ENCODE measurements at places on chromosomes 5 and 9.

DNA sequence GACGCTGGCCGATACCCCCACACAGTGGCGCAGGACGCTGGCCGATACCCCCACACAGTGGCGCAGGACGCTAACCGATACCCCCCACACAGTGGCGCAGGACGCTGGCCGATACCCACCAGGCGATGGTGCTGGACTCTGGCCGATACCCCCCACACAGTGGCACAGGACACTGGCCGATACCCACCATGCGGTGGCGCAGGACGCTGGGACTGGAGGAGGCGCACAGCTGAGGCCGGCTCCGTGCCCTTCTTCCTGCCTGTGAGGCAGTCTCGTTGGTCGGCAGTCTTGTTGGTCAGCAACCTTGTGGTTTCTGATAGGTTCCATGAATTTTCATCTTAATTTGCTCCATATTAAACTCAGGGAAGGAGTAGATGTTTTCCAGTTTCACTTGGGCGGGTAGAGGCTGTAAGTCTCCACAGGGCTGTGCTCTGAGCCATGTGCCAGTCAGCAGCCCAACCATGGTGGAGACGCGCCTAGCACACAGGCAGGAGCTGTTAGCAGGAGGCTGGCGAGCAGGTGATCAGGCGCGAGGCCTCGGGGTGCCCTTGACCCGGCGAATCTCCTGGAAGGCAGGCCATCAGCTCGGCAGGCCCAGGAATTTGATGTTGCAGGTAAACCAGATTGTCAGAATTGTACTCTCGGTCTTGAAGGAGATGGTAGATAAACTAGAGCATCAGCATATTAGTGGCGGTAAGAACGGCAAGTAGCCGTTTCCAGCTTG, 75.6 kb downstream of the EHMT1 start:
- no peak for DNase-seq

- DNase-seq: no peak
These were observed 464.7 kb downstream of the ZSWIM6 start for GRCh38 chr5:61796773-61797172.

GRCh38 chr5:60789551-60789950, 54.5 kb downstream of the ELOVL7 start:
- DNase-seq: no peak

GRCh38 chr5:10374046-10375022, 20.8 kb downstream of the MARCHF6 start:
- DNase-seq: no peak

- no peak for DNase-seq
These were observed 31.0 kb downstream of the AFAP1L1 start for GRCh38 chr5:149302641-149303040.

DNA sequence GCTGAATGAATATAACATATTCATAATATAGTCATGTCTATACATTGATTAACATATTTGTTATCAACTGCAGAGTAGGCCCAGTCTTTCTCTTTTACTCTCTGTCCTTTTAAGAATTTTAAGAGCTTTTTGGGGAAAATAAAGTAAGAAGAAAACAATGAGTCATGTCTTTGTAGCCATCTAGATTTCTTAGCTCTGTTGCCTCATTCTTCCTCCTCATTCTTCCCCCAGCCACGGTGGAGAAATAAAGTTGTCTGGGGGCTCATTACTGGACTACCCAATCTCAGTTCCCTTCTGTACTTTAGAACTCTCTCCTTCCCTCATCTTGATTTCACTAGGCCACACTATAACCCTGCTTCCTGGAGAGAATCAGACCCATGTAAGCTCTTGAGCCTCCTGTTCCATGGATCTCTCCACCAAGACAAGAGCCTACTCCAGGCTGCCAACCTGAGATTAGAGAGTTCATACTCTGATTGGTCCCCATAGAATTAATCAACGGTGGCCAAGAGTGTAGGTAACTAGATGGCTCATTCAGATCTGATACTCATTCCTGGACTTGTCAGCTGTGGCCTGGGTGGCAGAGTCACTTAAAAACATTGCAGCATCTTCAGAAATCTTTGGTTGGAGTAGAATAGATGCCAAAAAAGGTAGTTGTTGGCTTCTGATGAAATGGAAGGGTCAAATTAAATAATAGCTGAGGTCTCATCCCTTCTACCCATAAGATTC, 44.2 kb downstream of the ITGA1 start:
- DNase-seq: no peak

- DNase-seq: no peak
These were observed 19.7 kb downstream of the MEGF9 start for GRCh38 chr9:120694559-120694958.

GRCh38 chr9:71758785-71759184, 9.5 kb downstream of the CEMIP2 start:
- DNase-seq: no peak

DNA sequence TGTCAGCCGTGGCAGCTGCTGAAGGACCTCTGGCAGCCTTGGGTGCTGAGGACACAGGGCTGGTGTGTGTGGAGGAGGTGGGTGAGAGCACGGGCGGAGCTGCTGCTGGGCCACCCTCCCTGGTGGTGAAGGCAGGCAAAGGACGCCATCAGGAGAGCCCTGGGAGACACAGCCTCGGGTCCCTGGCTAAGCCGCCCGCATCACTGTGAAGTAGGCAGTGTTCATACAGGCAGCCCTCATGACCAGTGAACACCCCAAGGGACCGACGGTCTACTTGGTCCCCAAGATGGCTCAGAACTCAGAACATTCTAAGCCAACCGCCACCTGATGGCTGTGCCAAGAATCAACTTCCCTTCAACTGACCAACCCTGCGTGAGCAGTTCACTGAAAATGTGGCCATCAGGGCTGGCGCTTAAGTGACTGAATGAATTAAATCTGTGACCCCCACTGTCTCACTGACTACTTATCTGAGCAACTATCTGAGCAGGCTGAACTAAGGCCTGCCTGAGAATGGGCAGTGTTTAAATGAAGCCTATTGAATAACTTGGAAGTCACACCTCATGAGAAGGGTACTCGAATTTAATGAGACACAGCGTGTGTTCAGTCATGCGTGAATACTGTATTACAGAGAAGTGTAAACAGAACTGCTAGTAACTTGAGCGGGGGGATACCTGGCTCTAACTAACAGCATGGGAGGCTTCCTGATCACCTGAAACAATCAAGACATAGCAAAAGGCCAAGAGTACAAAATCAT, 54.7 kb upstream of the SIMC1 start:
- DNase-seq: no peak

DNA sequence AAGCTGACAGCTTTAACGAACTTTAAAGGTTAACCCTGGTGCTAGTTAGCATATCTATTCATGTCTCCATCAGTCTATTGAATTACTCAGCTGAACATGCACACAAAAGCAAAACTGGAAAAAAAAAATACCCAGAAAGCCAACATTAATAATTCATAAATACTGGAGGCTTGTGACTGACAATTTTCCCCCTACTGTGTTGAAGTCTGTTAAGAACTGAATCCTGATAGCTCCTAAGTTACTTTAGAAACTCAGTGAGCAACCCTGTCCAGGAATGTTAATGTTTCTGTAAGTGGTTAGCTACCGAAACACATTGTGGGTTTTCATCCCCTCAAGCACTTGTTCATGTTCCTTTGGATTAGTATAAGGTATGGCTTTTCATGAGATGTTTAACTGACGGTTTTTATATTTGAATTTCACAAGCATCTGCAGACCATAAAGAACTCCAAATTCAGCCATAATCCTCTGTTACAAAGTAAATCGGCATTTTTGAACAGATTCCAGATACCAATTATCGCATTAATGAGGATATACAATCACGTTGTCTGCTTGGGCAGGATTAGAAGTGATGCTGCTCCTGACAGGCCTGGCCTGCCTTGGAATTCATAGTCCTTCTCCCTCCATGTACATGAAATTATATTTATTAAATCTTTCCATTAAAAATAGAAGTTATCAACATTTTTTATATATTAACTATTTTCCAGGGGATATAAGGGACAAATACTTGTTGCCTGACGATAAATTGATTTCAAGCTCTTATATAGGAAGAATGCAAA, 331.2 kb downstream of the TLE4 start:
- no peak for DNase-seq

DNA sequence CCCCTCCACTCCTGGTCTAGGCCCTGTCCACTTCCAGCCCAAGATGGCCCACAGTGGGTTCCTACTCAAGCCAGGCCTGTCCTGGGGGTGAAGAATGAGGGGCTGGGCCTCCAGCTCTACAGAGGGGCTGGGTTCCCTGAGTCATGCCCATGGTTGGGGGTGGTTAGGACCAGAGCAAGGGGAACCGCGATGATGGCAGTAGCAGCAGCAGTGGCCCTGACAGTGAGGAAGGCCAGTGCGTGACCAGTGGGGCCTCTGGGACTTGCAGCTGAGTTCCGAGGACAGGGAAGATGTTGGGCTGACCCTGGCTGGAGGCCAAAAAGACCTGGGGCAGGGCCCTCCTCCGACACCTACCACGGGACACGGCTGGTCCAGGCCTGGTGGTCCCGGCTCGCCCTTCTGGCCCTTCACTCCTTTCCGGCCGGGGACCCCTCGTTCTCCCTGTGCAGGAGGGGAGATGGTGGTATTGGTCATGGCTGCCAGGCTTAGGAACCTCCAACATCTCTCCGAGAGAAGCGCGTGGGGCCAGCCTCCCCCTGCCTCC, 9.2 kb upstream of the PHYKPL start:
- no peak for DNase-seq

GRCh38 chr9:127803507-127804352, 1.0 kb downstream of the FPGS start:
- peak; percentile 10 for DNase-seq

DNA sequence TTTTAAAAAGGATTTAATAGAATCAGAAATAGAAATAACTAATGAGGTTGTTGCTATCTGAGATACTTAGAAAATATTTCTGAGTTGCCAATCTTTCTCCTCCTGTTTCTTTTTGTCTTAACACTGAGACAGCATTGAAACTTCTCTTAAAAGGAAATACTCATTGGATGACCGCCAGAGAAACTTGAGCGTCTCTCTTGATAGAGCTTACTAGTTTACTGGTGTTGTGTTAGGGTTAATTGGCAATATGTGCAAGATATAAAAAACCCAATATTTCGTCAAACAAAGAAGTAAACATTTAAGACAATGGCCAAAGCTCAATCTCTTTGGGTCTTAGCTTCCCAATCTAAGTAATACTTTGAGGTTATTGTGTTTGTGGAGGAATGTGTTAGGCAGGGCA, 176.4 kb upstream of the CHD1 start:
- peak; percentile 8 for DNase-seq

DNA sequence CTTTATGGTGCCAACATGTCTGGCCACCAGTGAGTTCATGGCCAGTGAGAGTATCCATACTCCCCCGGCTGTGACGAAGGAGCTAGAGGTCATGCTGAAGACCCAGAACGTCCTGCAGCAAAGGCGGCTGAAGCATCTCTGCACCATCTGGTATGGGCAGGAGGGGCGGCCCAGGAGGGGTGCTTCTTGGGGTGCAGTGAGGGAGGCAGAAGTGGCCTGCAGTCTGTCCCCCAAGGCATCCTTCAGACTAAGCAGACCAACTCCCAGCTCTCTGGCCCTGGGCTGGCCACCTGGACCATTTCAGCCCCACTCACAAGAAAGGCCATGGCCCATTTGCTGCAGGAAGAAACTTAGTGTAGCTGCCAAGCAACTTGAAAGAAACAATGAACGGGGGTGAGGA, 11.0 kb downstream of the CCDC180 start:
- DNase-seq: no peak

- no peak for DNase-seq
These were observed 56.1 kb downstream of the WDR70 start for GRCh38 chr5:37435261-37435660.

DNA sequence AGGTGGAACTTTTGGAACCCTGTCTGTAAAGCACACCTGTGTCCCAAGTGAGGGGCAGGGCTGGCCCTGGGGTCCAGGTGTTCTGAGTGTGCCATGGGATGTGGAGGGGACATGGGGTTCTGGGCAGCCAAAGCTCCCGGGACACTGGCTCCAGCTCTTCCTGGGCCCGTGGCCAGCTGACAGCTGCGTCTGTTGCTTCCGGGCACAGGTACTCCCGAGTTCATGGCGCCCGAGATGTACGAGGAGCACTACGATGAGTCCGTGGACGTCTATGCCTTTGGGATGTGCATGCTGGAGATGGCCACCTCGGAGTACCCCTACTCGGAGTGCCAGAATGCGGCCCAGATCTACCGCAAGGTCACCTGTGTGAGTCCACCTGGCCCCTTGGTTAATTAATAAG, 50.7 kb downstream of the WNK2 start:
- DNase-seq: no peak

DNA sequence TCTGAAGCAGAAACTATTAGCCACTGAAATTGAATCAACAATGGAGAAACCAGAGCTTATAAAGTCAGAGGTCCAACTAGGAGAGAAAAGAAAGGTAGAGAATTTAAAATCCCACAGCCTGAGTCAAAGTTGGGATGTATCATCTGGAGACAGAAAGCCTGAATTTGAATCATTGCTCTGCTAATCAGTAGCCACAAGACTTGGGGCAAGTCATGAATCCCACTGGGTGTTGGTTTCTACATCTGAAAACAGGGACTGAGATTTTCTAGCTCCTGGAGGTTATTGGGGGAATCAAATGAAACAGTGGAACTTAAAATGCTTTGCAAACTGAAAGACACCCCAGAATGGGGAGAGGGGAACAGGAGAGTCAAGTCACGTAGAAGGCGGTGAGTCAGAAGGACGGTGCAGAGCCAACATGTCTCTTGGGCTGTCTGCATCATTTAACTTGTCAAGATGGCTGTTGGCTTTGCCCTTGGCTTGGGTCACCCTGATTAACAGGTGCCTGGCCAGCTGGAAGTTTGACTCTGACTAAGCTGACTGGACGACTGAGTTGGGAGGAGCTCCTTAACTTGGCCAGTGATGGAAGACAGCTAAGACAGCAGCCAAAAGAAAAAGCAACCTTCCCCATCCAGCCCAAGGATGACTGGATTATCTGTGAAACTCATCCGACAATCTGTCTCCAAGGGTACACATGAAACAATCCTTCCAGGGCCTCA, 60.6 kb upstream of the ADRA1B start:
- peak; percentile 78 for DNase-seq
